Midbrain (tissue), 1 donor: ENCODE measurements at places on chromosomes 7 and 10.

DNA sequence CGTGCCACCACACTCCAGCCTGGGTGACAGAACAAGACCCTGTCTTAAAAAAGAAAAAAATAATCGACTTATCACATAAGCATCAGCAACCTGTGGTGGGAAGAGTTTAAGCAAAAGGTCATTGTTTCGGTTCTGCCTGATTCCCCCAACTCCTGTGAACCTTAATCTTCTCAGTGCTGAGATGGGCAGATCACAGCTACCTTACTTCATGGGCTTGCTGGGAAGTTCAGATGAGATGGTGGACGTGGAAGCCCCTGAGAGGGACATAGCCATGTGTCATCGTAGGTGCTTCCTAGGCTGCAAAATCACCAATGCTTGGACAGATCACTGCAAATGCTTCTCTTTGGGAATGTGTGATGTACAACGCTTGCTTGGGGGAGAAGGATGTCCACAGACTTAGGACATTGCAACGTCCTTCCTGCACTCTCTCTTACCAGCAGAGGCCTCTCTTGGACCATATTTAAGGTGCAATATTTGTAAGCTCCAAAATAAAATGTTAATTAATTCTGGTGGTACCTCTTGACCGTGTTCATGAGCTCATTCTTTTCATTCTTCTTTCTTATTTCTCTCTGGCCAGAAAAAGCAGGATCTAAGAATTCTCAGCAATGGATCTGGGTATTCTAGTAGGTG is 8.6 kb downstream of the GJD4 start:
- no peak for DNase-seq

- peak; percentile 23 for DNase-seq
Observed at GRCh38 chr7:4556868-4557793, 125.0 kb upstream of the FOXK1 start.

- no peak for DNase-seq
Observed at GRCh38 chr7:2018569-2019460, 213.9 kb downstream of the MAD1L1 start.

GRCh38 chr7:86904949-86905834 is 154.3 kb downstream of the ELAPOR2 start:
- DNase-seq: peak; percentile 39

DNA sequence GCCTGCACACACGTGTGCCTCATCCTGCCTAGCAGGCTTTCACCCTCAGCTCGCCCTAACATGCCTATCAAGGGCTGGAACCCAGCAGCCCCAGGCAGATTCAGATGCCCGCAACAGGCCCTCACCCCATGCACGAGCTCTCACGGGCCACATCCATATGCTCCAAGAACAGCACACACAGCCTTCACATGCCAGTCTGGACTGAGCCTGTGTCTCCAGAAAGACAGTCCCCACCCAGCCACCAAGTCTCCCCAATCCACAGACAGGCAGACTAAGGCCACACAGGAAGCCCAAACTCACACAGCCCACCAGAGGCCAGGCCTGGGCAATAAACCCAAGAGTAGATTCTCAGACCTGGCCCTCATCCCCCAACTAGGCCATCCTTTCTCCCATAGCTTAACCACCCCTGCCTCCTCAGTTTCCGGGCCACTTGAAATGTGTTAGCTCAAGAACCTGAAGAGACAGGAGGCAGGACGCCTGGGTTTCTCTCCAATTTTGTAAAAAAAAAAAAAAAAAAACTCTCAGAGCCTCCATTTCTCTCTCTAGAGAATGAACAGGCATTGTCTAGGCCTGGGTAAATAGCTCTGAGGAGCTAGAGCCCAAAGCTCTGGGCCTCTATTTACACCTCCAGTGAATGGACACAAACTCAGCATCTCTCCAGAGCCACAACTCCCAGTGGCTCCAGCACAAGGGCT is 6.8 kb downstream of the LDB1 start:
- DNase-seq: no peak
